Stimulated activated CD4-positive, alpha-beta T cell treated with anti-CD3 and anti-CD28 coated beads, Interleukin-1b, Interleukin-23, amount 100 ng/mL, for 24 hours (primary cell): ENCODE measurements at places on chromosomes 5 and 9.

- DNase-seq = no peak
These were observed 95.4 kb downstream of the CACNA1B start for GRCh38 chr9:137972988-137973470.

- no peak for DNase-seq
These were observed 39.9 kb downstream of the PAX5 start for GRCh38 chr9:36993933-36994764.

GRCh38 chr9:136856079-136856476 is 3.9 kb downstream of the MAMDC4 start:
- DNase-seq = no peak

- no peak for DNase-seq
These were observed 43.1 kb downstream of the ROPN1L start for GRCh38 chr5:10484774-10485141.
